ENCODE measurements at places on chromosomes 11 and 22. TPM values are rescaled to one million over a fixed set of nuclear protein-coding genes. Genes with fewer than 3 reads are reported as not detected.

The KCNA4 gene
- total RNA-seq = 0.46 TPM

The PKP3 gene
- total RNA-seq = 0.56 TPM

The CNTN5 gene
- 1.1 TPM for total RNA-seq

The CDC45 gene
- total RNA-seq = 3.8 TPM

The LARGE1 gene
- total RNA-seq = 23.9 TPM

The SLC22A9 gene
- not detected for total RNA-seq

The SLC25A18 gene
- total RNA-seq = not detected

The PPP6R2 gene
- total RNA-seq = 70.7 TPM

The CLDN5 gene
- 0.86 TPM for total RNA-seq

The CCDC89 gene
- total RNA-seq = 4.2 TPM

The TESMIN gene
- total RNA-seq = 0.10 TPM

The TEX12 gene
- 0.20 TPM for total RNA-seq

The TMPRSS4 gene
- total RNA-seq = not detected

The TRIM29 gene
- 0.33 TPM for total RNA-seq

The PTDSS2 gene
- total RNA-seq = 30.7 TPM
